ENCODE measurements at places on chromosomes 3 and 15. TPM values are rescaled to one million over a fixed set of nuclear protein-coding genes. Genes with fewer than 3 reads are reported as not detected.

The SCAMP2 gene
- total RNA-seq, result 41.7 TPM

The MAGEL2 gene
- total RNA-seq, result 4.5 TPM

The PLA2G4B gene
- total RNA-seq, result 4.2 TPM

The SV2B gene
- total RNA-seq, result 0.46 TPM

The RFC4 gene
- 100 TPM for total RNA-seq

The TOP2B gene
- total RNA-seq, result 206 TPM

The TRPC1 gene
- 23.1 TPM for total RNA-seq

The CCR9 gene
- total RNA-seq, result not detected

The ADAMTS17 gene
- 1.9 TPM for total RNA-seq

The LMAN1L gene
- not detected for total RNA-seq

The IGSF11 gene
- total RNA-seq, result 1.6 TPM

The GPR62 gene
- total RNA-seq, result 0.19 TPM

The EPHB3 gene
- total RNA-seq, result 0.80 TPM

The ZFAND6 gene
- total RNA-seq, result 136 TPM

The CDHR4 gene
- 0.50 TPM for total RNA-seq

The IQCH gene
- 0.88 TPM for total RNA-seq

The ACTC1 gene
- 90.0 TPM for total RNA-seq

The LIPH gene
- total RNA-seq, result not detected

The GRK7 gene
- total RNA-seq, result not detected

The ADGRG7 gene
- not detected for total RNA-seq

The SCN11A gene
- total RNA-seq, result 0.10 TPM

The ARPP19 gene
- 274 TPM for total RNA-seq

The TFG gene
- 81.9 TPM for total RNA-seq

The OR5K2 gene
- not detected for total RNA-seq

The PEX5L gene
- 4.9 TPM for total RNA-seq

The COL6A6 gene
- total RNA-seq, result 0.09 TPM

The ITIH3 gene
- total RNA-seq, result not detected

The AADACL2 gene
- not detected for total RNA-seq

The DAPK2 gene
- 2.9 TPM for total RNA-seq

The KCNAB1 gene
- total RNA-seq, result 2.4 TPM

The B2M gene
- 71.2 TPM for total RNA-seq

The RNU5B-1 gene
- not detected for total RNA-seq

The TMF1 gene
- total RNA-seq, result 18.3 TPM

Measured in H1 (cell line).